Stimulated activated CD8-positive, alpha-beta memory T cell treated with anti-CD3 and anti-CD28 coated beads, Interleukin-7, amount 100 ng/mL, for 24 hours (primary cell): ENCODE measurements at places on chromosomes 5 and 9.

DNA sequence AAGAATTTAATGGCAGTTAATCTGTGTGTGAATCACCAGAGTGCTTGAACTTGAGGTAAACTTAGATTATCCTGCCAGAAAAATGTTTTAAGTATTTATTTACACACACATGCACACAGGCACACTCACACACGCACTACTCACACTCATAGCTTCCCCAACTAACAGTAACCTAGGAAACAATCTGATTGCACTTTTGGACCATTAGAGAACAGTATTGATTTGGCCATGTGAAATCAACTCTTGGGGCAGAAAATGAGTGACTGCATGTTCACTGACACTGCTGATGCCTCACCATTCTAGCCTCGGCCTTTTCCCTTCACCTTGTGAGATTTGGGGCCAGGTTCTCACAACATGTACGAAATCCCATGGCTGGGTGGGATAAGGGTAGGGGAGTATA, 64.1 kb downstream of the SLC1A3 start:
- DNase-seq, result no peak

- DNase-seq, result no peak
Observed at GRCh38 chr9:89065921-89066320, 74.7 kb downstream of the S1PR3 start.

DNA sequence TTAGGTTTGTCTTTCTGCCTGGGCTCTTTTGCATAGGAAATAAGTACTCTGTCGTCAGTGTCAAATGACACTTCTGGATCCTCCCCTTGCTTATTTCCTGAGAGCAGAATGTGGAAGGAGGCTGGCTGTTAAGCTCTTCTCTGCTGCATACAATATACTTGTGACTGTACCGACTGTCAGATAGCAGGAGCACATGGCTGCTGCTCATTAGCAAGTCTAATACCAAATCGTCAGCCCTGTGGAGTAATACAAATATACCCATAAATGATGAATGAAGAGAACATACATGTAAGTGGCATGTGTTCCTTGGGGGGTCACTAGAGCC, at the start of gene GPR151:
TSS of gene GPR151 (minus strand) at position 40 of the 325 bp plus-strand sequence. CDS start 77 bp downstream, outside the sequence.
- no peak for DNase-seq

DNA sequence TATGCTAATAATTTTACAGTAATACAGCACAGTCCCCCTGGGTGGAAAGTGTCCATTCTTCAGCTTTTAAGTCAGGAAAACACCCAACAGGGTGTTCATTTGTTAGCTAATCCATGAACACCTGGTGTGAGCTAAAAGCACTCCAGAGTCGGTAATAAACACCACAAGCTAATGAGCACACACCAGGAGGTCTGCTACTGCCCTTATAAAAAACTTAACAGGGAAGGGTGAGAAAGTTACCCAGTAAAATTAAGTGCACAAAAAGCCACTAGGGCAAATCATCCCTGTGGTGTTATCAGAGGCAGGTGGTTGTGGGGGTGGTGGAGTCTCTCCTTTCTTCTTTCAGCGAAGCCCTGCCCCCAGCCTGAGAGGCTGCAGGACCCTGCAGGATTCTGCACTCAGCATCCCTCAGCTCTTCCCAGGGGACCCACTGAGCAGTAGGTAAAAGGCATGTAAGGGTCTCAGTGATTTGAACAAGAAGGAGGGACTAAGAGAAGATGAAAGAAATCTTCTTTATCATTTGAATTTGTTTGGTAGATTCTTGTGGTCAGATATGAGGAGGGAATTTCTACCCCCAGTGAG, 14.4 kb downstream of the GDNF start:
- no peak for DNase-seq

DNA sequence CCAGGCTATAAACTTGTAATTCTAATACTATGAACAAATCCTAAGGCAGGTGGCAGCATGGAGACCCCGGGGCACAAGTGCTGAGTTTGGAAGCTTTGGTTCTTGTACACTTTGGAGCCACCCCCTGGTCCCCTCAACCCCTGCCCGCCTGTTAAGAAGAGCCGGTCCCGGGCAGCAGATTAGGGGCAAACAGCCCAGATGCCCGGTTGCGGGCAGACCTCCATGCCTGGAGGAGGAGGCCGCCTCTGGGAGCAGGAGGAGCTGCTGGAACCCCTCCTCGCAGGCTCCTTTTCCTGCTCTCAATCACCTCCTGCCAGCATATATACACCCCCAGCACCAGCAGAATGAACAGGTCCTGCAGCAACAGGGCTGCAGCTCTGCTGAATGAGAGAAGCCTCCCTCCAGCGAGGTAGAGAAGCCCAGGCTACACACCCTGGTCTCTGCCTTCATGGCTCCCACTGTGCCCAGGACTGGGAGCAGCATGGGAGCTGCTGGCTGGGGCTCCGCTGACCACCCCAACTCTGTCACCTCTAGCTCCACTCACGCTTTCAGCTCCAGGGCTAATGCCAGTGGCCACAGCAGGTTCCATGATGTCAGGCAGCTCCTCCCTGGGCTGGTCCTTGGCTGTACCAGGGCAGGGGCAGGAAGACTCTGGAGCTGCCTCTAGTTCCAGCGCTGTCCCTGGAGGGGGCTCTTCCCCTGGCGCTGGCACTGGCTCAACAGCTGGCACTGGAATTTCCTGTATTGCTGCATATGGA, 1713.5 kb upstream of the ACO1 start:
- DNase-seq, result no peak

DNA sequence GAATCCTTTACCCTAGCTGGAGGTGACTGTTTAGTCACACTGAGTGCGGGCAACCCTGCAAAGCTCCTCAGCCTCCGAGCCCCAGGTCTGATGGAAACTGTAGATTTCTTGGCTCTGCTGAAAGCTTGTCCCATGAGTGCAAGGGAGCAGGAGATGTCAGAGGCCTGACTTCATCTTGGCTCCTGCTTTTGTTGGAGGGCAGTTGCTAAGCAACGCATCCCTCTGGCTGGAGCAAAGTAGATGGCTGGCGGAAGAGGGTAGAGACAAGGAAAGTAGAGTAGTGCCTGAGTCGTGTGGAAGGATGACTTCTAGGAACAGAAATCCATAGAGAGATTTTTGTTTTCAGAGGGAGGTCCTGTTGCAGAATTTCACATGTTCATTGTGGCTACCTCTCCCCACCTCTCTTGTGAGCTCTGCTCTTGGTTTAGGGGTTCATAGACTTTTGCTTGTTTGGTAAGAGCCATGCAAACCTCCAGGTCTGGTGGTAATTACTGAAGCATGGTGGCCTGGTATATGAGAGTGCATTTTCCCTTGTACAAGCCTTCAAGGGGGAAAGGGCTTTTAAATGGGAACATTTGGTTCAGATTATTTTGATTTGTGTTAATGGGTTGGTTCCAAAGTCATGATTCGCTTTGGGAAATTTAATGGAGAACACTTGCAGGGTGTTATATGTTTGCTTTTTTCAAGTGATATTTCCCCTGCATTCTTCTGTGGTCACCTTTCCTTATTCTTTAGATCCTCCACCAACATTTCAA, 71.5 kb downstream of the ARHGAP26 start:
- no peak for DNase-seq

- DNase-seq, result no peak
Observed at GRCh38 chr5:165370794-165371193, 1865.4 kb downstream of the MAT2B start.

GRCh38 chr5:131854134-131854533, 57.3 kb upstream of the FNIP1 start:
- DNase-seq, result no peak

DNA sequence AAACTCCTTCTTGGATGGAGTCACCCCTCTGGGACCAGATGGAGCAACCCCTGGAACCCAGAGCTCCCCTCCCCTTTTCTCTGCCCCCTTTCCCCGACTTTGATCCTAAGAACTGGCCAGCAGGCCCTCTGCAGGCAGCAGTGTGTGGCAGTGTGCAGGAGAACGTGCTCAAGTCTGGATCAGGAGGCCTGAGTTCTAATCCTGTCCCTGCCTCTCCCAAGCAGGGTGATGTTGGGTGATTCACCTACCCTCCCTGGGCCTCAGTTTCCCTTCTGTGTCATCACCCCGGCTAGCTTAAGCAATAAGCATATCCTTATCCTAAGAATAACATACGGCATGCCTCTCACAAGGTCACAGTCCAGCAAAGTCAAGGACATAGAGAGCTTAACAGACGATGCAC, 67.6 kb downstream of the C9orf50 start:
- no peak for DNase-seq

DNA sequence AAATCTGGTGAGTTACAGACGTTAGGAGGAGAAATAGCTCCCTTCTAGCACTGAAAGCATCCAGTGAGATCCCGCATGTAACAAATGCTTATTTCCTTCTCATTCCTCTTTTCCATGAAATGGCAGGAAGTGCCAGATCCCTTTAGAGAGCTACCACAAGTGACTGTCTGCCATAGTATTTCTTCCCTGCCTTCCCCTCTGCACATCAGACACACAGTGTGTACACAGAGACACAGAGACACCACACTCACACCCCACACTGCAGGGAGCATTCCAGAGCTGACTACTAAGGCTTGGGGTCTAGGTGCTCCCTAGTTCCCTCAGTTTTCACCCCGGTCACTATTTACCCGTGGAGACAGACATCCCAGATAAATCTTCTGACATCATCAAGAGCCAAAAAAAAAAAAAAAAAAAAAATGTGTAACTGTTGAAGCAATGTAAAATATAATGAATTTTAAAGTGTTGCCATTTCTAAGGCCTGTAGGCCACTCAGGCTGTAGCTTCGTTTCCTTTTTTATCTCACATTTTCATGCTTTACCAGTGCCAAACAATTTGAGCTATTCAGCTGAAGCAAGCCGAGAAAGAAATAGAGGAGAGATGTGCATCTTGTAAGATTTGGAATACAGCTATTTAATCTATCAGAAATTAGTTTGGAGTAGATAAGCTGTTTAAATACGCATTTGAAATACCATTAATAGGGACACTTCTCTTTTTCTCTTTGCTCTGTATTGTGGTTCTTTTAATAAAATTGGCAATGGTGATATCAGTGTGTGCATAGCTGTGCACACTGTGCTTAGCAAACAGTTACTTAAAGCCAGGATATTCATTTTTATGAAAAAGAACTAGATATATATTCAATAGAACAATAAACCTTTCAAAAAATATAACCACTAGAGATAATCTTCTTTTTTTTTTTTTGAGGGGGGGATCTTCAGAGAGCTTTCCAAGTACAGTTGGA, 405.5 kb downstream of the PDE4D start:
- no peak for DNase-seq

- no peak for DNase-seq
Observed at GRCh38 chr9:110916403-110916802, 121.9 kb downstream of the LPAR1 start.

DNA sequence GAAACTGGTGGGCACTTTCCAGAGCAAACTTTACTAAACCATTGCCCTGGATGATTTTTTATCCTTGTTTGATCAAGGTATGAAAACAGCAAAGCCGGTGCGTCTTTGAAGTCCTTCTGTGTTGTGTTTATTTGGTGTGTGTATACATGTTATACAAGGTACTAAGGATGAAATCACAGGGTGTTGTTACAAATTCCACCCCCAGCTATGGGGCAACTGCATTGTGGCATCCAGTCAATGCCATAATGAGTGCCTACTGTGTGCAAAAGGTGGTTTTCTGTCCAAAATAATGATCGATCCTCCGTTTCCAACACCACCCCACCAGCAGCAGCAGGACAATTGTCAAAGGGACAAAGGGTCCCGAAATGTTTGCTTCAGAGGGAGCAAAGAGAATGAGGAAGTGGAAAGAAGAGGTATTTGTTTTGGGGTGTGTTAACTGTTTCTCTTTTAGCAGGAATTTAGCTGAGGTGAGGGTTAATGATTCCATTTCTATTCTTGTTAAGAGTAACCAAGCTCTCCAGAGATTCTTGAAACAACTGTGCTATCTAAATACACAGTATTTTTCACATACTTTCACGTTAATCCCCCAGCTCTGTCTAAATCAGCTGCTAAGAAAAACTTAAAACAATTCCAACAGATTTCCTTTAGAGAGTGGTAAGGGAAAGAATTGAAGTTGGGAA, 568.7 kb upstream of the KLF4 start:
- no peak for DNase-seq

DNA sequence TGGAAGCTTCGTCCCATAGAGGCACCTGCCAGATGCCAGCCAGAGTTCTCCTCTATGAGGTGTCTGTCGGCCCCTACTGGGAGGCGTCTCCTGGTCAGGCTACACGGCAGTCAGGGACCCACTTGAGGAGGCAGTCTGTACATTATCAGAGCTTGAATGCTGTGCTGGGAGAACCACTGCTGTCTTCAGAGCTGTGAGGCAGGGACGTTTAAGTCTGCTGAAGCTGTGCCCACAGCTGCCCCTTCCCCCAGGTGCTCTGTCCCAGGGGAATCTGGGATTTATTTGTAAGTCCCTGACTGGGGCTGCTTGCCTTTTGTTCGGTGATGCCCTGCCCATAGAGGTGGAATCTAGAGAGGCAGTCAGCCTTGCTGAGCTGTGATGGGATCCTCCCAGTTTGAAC, 70.8 kb downstream of the NDUFS4 start:
- DNase-seq, result no peak

DNA sequence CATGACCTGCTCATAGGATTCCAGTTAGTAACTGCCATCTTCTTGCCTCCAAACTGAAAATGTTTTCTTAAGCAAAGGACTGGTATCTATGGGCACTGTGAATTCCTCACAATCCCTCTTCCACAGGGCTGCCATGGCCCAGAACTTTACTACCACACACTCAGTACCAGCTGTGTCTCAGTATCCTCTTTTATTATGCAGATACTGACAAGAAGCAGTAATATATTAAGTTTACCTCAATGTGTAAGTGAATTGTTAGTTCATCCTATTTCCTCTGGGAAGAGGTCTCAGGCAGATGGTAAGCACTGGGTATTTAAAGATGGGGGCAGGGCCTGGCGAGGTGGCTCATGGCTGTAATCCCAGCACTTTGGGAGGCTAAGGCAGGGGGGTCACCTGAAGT, 320.8 kb upstream of the RFX3 start:
- DNase-seq, result no peak

DNA sequence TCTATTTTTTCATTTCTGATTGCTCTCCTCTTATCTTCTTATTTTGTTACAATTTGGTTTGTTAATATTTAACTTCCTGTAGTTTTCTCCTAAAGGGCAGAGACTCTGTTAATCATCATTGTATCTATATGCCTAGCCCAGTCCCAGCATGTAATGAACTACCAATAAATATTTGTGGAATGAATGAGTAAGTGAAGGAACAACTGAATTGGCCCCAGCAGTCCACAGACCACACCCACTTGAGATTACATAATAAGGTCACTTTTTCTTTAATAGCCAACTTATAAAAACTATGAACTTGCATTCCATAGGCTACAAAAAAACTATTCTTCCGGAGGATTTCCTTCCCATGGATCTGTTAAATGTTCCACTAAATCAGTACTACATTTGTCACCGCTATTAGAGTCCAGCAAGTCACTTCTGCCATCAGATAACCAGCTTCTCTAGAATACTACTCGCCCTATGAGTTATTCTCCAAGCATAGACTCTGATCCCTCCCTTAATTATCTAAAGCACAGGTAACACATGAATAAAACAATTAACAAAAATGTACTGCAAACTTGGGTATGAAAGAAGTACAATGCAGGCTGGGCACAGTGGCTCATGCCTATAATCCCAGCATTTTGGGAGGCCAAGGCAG, 27.5 kb upstream of the TNPO1 start:
- no peak for DNase-seq

DNA sequence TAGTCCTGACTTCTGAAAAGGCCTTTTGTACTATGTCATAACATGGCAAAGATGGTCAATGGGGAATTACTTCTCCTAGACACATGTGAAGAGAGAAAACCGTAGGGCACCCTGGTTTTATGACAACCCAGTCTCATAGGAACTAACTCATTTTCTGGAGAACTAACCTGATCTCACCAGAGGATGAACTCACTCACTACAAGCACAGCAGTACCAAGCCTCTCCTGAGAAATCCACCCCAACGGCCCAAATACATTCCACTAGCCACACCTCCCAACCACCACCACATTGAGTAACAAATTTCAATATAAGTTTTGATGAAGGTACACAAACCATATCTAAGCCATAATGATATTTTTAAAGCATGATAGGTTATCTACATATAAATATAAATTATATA, 909.3 kb upstream of the CDH10 start:
- DNase-seq, result no peak
